ENCODE measurements at places on chromosomes 3 and 15.

DNA sequence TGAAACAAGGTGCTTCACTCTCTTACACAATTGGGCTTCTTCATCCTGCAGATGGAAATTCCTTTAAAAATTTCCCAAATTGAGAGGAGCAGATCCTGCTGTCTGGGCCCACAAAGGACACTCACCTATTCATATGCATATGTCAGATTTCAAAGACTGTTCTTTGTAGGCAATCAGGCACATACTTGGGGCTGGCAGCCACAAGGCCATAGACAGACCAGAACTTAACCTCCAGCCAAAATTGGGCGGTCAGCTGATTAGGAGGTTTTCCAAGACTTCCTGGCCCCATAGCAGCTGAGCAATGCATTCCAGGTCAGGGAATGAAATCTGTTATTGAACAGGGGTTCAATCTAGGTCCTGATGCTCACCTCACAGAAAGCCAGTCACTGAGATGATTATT lies 15.0 kb upstream of the HPS3 start:
- DNase-seq = no peak

- peak; percentile 24 for DNase-seq
These were observed 1.7 kb downstream of the TBC1D5 start for GRCh38 chr3:17740721-17741141.

DNA sequence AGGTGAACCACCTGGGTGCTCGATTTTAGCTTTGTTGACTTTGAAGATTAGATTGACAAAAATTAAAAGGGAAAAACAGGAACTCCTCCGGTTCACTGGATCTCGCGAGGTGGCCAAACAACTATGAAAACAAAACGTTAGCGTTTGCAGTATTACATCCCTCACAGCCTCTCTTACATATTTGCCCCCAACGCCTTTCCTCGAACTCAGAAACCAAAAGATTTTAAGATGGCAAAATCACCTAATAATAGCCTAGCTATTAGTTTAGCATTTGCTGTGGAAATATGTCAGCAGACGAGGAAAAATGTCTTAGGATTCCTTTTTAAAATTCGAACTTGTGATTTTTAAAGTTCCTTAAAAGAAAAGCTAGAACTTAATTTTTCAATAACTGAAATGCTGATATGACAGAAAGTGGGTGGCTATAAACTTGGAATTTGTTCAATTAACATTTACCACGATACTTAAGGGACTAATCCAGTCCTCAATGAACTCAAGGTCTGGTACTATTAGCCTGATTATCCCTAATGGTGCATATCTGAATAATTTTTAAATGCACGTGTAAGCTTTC lies 491 bp upstream of the SENP7 start:
- DNase-seq = no peak

DNA sequence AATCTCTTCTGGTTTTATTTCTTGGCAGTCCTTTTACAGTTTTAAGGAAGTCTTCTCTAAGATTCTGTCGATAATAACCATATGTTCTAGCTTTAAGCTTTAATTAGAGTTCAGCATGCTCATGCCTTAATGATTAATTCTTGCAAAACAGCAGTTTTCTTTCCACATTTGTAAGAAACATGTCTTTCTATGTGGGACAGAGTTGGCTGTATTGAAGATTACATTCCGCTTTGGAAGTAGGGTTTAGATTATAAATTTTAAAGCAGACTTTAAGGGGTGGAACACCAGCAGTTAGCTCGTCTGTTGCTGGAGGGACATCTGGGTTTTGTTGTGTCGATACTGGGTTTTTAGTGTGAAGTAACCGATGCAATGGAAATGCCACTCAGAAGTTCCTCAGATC lies 35.3 kb downstream of the SQOR start:
- no peak for DNase-seq

DNA sequence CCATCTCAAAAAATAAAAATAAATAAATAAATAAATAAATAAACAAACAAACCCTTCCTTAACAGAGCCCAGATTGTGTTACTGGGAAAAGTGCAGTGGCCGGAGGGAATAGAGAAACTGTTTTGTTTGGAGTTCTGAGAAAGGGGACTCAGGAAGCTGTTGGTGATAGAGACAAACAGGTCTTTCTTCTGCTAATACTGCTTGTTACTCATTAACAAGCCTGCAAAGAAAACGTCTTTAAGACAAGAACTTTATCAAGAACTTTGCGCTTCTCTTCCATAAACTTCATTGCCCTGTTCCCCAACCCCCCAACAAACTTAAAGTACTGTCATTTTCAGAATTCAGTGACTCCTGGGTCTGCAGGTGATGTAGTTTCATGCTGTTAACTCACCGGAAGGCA lies 68.8 kb upstream of the GSK3B start:
- no peak for DNase-seq

DNA sequence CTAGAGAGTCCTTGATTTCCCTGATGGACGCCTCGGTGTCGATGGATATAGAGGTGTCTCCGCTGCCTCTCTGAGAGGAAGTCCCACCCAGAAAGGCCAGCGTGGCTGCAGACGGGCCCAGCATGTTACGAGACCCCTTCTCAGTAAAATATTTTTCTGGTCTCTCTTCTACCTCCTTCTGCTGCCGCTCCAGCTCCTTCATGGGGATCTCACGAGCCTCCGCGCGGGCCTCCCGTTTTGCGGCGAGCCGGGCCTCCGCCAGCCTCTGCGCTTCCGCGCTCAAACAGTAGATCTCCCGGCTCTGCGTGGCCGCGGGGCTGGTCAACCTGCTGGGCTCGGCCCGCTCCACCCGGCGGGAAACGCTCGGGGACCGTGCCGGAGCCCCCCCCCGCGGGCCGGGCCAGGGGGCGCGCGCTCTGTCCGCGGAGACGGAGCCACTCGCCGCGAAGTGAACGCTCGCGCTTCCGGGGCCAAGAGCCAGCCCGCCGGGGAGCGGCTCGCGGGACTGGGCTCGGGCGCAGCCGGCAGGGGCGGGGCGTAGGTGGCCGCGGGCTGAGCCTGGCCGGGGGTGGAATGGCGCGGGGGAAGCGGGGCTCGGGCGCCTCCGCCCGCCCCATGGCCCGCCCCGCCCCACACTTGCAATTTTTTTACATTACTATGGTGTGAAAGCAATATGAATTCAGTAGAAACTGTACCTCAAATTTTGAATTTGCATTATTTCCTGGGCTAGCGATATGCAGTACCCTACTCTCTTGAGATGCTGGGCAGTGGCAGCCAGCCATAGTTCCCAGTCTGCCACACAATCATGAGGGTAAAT lies 10.2 kb upstream of the KCNMB3 start:
- DNase-seq = no peak

DNA sequence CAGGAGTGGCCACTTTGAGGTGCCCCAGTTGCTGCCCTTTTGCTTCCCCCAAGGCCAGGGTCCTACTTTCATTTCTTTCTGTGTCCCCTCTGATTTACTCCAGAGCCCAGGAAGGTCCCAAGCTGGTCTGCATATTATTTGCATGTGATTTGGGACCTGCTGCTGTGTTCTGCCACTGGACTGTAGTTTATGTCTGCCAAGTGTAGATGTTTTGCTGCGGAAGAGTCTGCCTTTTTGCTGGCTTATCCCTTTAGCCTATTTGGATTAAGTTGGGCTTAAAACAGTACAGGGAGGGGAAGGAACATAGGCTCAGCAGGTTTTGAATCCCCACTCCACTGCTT lies 21.4 kb downstream of the NOX5 start:
- DNase-seq = no peak

DNA sequence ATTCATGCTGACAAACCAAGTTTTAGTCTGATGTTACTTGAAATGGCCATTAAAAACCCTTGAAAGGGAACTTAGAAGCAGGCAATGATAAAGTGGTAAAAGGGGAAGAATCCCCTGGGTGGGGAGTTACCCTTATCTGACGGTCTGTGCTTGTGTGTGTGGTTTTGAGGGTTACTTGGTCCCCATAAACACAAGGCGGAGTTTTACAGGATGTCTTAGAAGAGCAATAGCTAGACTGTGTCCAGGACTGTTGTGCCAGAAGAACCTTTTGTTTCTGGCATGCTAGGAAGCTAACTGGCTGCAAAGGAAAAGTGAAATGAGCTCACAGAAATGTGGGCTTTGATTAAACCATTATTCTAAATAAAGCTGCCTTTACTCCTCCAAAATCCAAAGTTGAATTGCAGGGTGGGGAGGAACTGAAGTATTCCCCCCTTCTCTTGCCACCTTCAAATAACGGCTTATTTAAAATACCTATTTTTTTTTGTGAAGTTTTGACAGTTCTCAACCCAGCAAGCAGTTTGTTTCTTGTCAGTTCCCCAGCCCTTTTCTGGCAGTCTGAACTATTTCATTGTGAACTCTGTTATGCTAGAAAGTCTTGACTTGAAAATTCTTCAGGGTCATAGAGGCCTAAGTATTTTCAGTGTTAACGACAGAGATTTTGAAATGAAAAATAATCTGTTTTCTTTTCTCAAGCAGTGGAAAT lies 443.5 kb downstream of the OTOL1 start:
- DNase-seq = no peak

GRCh38 chr15:90563463-90563862 lies 33.7 kb downstream of the CRTC3 start:
- no peak for DNase-seq

- no peak for DNase-seq
These were observed 211.8 kb downstream of the NAALADL2 start for GRCh38 chr3:175070946-175071345.

- no peak for DNase-seq
These were observed 32.5 kb downstream of the PARP15 start for GRCh38 chr3:122609798-122610559.

DNA sequence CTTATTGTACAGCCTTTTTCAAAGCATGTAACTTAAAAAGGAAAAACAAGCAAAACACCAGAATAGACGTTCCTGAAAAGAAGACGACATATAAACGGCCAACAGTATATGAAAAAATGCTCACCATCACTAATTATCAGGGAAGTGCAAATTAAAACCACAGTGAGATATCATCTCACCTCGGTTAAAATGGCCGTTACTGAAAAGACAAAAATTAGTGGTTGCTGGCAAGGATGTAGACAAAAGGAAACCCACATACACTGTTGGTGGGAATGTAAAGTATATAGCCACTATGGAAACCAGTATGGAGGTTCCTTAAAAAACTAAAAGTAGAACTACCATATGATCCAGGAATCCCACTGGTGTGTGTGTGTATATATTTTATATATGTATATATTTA lies 64.5 kb upstream of the MLF1 start:
- no peak for DNase-seq

- DNase-seq = no peak
These were observed 61.7 kb downstream of the PCSK6 start for GRCh38 chr15:101427606-101428487.

DNA sequence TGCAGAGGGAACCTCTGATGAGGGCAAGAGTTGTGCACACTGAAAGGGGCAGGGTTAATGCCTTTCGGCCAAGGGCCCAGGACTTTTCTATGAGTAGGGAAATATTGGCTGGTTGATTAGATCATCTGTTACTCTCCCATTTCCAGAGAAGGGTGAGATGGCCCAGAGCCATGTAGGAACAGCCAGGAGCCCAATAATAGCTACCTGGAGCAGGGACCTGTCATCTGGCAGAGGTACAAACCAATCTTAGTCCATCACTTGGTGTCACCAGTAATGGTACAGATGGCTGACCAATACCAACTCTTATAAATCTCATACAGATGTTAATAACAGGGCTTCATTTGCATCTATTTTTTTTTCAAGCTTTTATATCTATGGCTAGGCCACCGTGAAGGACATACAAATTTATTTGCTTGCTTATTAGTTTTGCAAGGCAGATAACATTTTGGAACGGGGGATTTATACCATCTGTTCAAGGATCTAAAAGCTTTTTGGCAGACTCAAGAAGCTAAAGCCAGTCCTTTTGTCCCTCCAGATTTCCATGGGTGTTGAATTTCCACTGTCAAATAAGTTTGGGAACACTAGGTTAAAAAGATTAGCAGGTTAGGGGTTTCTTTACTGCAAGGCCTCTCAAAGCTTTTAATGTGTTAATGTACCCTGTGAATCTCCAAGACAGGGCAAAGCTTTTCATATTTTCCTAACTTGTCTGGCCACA lies 79.3 kb downstream of the TNIK start:
- no peak for DNase-seq

- DNase-seq = no peak
These were observed 81.3 kb upstream of the RNF7 start for GRCh38 chr3:141656771-141657170.

DNA sequence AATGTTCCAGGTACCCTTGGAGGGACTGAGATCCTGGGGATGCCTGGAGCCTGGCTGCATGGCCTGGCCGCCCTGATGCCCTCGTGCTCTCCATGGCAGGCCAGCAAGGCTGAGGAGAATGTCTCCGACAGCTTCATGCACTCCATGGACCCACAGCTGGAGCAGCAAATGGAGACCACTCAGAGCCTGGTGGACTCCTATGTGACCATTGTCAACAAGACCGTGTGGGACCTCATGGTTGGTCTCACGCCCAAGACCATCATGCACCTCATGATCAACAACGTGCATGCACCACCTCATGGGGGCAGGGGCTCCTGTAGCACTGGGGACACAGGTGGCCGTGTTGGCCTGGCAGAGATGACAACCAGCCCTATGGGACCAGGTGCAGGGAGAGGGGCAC lies 19.7 kb downstream of the GOLGA6A start:
- no peak for DNase-seq

GRCh38 chr3:126399351-126399735 lies 4.6 kb downstream of the CFAP100 start:
- no peak for DNase-seq

DNA sequence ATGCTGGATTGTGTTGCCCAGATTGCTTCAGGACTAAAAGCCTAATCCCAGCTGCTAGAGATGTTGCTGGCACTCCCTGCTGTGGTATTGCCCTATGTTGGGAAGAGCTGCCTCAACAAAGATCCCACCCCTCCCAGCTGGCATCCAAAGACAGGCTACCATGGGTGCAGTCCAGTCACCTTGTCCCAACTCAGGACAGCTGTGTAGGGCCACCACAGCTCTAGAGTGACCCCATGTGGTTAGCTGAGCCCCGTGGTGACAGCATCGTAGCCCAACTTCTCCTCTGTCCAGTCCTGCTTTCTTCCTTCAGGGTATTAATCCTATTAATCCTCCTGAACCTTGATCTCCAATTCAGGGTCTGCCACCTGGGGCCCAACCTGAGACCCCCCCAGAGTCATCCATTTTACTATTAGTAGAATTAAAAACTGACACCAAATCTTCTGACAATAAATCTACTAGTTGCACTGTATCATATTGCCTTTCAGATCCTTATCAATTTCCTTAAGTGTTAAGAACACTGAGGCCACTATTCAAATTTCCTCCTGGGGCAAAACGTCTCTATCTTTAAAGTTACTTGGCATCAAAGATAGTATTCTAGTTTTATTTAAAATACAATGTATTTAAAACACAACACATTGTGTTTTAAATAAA lies 83.5 kb downstream of the AQP9 start:
- no peak for DNase-seq

Measured in NCI-H2081 treated with DMSO at 0.1 percent for 48 hours (cell line).